ENCODE measurements at places on chromosomes 3 and 15.

DNA sequence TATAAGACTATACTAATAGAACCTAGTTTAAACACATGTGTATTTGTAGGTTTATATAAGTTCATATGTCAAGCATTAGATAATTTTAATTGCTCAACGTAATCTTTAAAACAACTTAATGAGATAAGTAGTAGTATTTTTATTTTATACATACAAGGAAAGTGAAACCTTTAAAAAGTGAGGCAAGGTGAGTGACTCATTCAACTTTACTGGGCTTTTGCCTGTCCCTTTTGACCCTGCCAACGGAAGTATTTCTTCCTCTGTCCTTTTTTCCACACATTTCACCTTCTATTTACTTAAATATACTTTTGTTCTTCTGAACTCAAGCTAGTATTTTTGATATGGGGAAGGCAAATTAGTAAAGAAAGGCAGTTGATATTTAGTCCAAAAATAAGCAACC, 78.5 kb downstream of the KBTBD8 start:
- no peak for DNase-seq

DNA sequence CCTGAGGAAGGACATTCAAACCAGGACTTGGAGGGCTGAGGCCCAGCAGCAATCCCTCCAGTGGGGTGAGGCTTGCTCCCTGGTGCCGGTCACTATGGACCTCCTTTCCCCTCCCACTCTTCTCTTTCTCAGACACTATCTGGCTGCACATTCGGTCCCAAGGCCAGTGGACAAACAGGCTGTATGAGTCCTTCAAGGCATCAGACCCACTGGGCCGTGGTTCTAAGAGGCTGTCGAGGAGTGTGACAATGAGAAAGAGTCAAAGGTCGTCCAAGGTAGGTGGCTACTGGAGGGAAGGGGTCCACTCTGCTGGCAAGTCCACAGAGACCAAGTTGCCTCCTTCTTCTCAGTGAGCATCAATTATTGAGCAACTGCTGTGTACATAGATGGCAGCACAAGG, 28.0 kb downstream of the NOX5 start:
- no peak for DNase-seq

- no peak for DNase-seq
Measured at GRCh38 chr15:57618325-57618724, 26.6 kb downstream of the MYZAP start.

DNA sequence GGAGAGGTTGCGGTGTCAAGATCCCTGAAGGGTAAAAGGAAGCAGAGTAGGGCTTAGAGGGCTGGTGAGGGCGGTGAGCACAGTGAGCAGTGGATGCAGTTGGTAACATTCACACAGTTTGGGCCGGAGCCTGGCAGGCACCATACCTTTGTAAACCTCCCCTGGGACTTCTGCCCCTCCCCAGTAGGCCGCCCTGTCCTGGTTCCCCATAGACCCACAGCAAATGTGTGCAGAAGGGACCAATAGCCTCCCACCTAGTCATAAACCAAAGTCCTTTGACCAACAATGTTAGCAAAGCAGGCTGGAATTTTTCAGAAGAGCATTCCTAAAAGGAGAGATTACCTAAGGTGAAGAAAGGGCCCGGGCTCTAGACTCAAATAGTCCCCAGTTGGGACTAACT, 1.7 kb upstream of the PHGR1 start:
- no peak for DNase-seq

DNA sequence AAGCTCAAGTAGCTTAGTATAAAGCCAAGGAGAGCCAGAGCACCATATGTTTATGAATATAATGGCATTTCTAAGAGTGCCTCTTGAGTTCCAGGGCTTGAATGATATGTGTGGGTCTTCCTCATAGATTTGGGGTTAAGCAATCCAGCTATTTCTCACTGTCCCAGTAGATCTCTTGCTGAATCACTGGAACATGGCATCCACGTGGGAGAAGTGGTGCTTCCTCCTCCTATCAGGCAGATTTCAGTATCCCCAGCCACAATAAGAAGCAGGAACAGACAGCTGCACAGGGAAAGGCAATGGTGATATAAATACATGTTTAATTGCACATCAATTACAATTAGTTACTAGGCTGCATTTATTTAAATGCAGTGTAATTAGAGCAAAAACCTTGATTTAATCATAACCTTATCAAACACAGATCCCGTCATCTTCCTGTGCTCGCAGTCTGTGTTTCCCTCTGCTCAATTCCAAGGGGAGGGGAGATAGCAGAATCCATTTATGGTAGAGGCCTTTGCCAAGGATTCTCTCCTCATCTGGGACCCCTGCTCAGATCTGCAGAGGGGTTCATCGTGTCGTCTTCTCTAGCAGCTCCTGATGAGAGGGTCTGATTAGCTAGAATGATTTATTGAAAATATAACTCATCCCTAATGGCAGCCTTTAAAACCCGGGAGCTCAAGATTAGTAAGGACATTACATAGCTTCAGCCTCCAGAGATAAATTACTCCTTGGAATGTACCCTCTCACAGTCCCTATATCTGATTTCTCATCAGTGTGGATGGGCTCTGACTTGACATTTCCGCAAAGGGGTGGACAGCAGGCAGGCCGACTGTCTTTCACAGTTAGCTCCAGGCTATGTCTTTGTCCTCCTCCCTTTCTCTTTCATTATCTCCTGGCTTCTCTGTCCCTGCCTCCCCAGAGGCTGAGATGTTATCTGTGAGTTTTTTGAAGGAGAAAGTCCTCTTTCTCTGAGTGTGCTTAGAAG, 775.9 kb downstream of the AGBL1 start:
- DNase-seq, result no peak

- no peak for DNase-seq
Measured at GRCh38 chr3:12922881-12923431, 81.6 kb upstream of the RPL32 start.

DNA sequence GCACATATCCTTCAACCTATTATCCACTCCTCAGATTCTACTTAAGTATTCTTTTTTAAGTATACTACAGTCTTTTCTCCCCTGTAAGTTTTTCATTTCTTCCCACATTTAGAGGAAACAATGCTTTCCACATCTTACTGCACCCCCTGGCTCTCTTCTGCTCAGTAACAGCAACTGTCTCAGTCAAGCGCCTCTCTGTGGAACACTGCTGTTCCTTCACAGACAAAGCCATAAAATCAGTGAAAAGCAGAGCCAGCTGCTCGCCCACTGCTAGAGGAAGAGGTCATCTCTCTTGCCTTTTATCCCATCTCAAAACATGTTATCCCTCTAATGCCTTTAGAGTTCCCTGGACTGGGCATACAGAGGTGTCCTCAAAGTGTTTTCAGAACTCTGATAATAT, 24.8 kb downstream of the SERP1 start:
- no peak for DNase-seq

DNA sequence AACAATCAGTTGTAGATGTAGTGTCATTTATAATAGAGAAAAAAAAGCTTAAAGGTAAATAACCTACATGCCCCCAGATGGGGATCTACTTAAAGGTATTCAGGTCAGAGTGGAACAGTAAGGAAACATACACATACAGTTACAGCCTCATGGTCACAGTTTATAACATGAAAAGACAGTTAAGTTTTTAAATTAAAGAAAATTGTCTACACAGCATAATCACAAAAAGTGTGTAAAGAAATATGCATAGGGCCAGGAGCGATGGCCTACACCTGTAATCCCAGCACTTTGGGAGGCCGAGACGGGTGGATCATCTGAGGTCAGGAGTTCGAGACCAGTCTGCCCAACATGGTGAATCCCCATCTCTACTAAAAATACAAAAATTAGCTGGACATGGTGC, 6.8 kb downstream of the RHOV start:
- no peak for DNase-seq

GRCh38 chr3:49410846-49411534, 786 bp downstream of the RHOA start:
- DNase-seq, result no peak

- no peak for DNase-seq
Measured at GRCh38 chr15:42796955-42797782, 60.2 kb upstream of the CDAN1 start.

DNA sequence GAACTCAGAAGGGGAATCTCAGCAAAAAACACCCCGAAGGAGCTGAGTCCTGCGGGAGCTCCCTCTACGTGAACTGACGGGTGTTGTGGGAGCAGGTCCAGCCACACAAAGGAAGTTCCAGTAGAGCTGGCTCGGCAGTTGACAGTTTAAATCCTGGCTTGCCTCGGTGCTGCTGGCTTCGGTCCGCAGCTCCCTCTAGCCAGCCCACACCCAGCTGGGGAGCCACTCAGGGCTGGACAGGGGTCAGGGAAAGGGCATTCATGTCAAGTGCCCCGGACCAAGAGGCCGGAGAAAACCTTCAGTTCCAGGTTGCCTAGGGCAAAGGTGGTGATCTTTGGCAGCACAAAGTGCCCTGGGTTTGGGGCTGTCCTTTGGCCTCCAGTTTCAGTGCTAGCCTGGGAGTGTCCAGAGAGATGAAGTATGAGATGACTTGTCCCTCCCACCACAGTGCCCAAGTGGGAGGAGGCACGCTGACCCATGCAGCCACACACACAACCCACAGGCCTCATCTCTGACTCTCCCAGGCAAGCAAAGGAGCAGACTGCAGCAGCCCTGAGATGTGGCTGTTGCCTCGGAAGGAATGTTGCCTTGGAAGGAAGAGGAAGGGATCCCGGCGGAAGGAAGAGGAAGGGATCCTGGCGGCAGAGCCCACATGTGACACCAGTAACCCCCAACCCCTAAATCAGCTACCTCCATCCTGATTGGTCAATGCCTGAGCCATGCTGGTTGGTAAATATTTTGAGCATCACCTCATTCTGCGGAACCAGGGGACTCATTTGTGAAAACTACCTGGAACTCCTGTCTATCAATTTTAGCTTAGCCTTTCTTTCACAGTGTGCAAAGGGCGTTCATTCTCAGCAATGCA, 13.9 kb upstream of the ANPEP start:
- DNase-seq, result no peak

DNA sequence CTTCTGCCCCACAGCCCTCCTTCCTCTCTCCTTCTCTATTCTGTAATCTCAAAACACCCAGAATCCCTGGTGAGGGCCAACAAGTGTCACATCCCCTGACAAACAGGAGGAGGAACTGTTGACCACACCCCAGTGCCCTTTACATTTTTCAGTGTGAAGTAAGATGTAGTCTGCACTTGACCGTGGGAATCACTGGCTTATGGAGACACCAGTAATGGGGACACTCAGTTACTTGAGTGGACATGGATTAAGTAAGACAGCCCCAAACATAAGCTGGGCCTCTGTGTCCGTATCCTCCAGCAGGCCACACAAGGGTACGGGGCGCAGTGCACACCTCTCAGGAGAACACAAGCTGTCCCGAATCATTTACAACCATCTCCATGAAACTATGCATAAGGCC, 28.4 kb upstream of the LIMD1 start:
- no peak for DNase-seq

GRCh38 chr15:67803996-67804843, 21.1 kb upstream of the SKOR1 start:
- DNase-seq, result no peak

DNA sequence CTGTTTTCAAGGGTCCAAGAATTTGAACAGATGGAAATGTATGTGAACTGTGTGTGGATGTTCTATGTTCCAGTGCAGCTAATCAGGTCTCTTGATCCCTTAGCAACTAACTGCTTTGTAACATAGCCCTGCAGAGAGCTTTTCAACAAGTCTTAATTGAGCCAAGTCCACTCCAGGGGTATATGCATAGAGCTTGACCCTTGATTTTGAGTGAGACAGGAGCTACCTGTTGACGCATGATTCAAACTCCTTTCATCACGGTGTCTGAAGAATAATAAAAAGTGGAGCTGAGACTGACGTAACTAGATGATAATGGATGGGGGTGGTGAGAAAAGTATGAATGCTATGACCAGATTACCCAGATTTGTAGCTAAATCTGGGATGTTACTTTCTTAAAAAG, 93.3 kb upstream of the CCDC54 start:
- DNase-seq, result no peak

- no peak for DNase-seq
Measured at GRCh38 chr15:68062214-68062613, 8.1 kb downstream of the PIAS1 start.

DNA sequence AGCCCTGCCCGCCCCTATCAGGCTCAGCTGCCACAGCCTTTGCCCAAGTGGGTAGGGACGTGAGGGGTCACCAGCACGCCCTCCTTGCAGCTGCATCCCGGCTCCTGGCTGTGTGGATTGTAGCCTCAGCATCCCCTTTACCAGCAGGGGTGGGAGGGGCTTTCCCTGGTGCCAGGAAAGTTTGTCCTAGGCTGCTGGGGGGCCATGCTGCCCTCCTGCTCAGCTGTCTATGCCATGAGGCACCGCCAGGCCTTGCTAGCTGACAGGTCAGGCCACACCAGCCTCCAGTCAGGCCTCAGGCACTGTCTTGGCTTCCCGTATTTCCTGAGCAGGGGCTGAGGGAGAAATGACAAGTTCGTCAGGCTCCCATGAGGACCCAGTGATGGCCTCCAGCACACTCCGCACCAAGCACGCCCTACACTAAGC, 32.3 kb downstream of the TKT start:
- DNase-seq, result no peak

DNA sequence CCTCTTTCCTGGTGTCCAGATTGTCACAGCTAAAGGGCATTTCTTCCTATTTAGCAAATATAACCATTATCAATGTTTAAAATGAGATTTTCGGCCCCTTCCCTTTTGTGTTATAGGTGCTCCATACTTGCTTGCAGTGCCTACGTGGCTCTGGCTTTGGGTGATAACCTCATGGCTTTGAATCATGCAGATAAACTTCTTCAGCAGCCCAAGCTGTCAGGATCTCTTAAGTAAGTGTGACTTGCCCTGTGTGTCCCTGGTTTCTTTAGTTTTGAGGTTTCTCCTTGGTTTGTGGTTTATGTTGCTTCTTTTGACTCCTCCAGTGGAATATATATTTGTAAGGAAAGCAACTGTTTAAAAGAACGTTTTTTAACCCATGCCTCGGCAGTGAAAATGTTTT, 58.5 kb upstream of the TRIM71 start:
- DNase-seq, result no peak

DNA sequence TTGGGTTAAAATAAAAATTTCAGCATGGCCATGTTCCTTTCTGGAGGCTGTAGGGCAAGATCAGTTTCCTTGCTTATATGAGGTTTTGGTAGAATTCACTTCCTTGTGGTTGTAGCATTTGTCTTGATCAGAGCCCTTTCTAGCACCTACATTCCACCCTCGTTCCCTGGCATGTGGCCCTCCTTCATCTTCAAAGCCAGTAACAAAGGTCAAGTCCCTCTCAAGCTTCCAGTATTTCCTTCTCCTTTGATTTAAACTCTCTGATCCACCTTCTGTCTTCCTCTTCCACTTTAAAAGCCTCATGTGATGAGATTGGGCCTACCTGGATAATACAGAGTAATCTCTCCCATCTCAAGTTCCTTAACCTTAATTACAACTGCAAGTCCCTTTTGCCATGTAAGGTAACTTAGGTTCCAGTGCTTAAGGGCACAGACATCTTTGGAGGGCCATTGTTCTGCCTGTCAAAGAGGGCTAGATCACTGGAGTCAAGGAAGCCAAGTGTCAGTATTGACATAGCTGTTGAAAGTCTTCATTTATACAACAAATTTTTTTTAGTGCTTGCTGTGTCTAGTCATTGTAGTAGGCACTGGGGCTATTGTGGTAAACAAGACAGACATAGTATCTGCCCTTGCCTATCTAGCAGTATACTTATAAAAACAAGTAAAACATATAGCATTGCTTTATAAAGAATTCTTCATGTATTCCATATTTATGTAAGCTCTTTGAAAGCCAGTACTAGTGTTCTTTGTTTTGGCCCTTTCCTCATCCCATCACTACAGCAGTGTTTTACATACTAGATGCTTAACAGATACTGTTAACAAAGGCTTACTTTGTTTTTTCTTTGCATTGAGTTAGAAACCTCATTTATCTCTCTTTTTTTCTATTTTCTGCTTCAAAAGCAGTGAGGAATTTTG, 40.7 kb downstream of the GLCE start:
- no peak for DNase-seq

- DNase-seq, result no peak
Measured at GRCh38 chr3:143241481-143241951, 121.9 kb downstream of the CHST2 start.

All from stimulated activated CD8-positive, alpha-beta memory T cell treated with anti-CD3 and anti-CD28 coated beads, Interleukin-4, amount 100 ng/mL, for 1 hour (primary cell).